Activated T-helper 1 cell treated with Interleukin-2 at 50 U/mL for 16 hours (primary cell): ENCODE measurements at places on chromosomes 1 and 21.

DNA sequence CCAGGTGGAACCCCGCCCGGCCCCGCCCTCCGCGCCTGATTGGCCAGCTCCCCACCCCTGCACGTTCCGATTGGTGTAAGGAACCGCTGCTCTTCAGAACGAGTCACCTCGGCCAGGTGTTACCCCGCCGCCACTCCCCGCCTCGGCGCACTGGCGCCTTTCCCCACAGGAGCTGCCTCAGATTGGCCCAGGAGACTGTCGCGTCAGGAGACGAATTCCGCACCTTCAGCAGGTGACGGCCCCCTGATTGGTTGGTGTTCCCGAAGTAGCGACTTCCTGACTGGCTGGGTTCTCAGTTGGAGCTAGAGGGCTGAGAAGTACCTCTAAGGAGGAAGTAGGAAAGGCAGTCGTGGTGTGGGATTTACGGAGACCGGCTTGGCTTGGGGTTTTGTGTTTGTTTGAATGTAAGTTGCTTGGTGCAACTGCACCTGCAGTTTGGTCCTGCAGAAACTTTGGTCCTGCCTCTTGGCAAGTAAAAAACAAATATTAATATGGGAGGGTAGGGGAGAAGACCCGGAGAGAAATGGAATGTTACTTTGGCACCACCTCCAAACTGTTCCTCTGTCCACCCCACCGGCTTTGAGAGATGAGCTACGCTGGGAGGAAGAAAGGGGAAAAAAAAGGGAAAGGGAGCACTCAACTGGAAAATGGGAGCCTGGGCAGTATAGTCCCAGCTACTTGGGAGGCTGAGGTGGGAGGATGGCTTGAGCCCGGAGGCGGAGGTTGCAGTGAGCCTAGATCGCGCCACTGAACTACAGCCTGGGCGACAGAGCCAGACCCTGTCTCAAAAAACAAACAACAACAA is 415 bp upstream of the F11R start:
- peak; percentile 81 for DNase-seq

- DNase-seq, result no peak
Observed at GRCh38 chr1:147902253-147902845, at the start of gene GJA8. GJA8 (plus strand) TSS chr1:147902795; CDS start chr1:147907956, 5,161 bp downstream.

DNA sequence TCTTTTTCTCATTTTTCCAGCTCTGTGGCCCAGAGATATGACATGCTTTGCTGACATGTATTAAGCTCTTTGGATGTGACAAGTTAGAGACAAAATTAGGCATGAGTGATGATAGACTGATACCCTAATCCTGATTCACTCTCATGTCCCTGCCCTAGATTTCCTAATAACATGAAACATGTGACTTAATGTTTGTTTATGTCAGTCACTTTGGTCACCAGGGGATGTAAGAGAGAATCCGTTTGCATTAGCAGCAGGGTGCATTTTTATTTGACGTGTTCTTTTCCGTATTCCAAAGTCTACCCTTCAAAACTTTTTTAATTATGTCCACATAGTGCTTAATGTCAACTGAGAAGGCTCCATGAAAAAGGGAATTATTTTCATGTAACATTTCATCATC is 192.4 kb downstream of the HMCN1 start:
- no peak for DNase-seq

DNA sequence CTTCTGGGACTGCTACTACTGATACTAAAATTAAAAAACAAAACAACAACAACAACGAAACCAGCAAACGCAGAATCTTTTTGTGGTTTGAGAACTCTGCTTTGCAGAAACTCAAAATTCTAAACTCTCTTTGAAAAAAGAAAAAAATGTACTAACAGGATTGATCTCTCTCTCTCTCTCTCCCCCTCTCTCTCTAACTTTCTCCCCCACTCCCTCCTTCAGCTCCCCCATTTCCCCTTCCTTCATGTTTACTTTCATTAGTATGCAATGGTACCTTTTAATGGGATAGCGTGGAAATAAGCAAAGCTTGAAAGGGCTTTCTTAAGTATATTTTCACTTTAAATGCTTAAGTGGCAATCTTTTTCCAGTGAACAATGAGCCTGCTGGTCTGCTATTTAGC is 562.6 kb upstream of the ADGRL2 start:
- DNase-seq, result no peak

GRCh38 chr1:178683291-178683690 is 41.8 kb upstream of the RALGPS2 start:
- no peak for DNase-seq

GRCh38 chr1:210143465-210144062 is 89.0 kb upstream of the SERTAD4 start:
- DNase-seq, result no peak
